Stimulated activated CD4-positive, alpha-beta T cell treated with anti-CD3 and anti-CD28 coated beads, Interleukin-1b, Interleukin-23, amount 100 ng/mL, for 1 hour (primary cell): ENCODE measurements at places on chromosomes 4 and X.

DNA sequence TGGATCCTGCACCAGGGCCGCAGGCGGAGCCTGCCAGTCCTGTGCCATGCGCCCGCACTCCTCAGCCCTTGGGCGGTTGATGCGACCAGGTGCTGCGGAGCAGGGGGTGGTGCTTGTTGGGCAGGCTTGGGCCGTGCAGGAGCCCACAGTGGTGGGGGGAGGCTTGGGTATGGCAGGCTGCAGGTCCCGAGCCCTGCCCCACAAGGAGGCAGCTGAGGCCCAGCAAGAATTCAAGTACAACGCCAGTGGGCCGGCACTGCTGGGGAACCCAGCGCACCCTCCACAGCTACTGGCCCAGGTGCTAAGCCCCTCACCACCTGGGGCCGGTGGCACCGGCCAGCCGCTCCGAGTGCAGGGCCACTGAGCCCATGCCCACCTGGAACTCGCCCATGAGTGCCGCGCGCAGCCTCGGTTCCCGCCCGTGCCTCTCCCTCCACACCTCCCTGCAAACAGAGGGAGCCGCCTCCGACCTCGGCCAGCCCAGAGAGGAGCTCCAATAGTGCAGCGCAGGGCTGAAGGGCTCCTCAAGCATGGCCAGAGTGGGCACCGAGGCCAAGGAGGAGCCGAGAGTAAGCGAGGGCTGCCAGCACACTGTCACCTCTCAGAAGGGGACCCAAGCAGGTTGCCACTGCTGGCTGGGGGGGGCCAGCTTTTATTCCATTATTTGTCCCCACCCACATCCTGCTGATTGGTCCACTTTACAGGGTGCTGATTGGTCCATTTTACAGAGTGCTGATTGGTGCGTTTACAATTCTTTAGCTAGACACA is 339.0 kb upstream of the KLF3 start:
- no peak for DNase-seq

DNA sequence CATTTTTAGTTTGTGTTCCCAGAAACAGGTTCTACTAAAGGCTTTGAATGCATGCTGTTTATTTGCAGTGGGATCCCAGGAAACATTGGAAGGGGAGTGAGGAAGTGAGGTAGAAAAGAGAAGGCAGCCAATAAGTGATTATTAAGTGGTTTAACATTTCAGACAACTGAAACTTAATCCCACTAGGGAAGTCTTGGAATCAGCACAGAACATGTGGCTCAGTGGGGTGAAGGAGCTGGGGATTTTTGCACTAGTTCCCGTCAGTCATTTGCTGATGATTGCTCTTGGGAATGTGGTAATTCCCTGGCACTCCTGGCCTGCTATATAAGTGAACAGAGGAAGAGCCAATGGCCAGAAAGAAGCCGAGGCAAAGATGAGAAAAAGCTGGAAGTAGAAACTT is 1053.0 kb upstream of the IGFBP7 start:
- DNase-seq, result no peak

DNA sequence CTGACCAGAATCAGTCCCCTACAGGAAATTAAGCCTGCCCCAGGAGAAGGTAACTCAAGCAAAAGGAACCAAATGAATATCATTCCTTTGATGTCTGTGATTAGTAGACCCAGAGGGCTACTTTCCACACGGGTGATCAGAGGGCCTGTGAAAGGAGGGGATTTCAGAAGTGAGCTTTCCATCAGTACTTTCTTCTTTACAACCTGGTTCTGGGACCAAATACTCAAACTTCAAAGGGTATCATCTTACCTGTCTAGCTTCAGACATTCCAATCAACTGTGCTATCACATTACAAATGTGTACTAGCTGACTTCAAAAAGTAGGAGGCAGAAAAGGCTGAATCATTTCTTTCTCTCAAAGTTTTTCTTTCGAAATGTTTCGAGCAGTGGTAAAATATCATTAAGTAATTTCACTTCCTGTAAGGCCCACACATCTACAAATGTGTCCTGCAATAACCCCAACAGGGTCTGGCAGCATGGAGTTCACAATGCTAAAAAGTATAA is 23.9 kb downstream of the ACSL4 start:
- DNase-seq, result no peak

DNA sequence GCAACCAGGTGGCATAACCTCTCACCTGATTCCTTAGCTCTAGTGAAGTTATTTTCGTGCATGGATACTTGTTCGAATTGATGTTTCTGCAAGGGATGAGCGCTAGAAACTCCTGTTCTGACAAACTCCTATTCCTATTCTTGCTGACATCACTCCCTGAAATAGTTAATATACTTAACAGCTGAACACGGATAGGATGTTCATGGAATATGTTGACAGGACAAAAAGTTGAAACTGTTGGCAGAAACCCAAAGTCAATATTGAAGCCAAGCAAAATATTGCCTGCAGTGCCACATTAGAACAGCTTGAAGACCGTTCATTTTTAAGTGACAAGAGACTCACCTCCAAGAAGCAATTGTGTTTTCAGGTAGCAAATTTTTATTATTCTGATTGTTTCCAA is at the start of gene KLKB1:
KLKB1 (plus strand) TSS at position 287 of the 400 bp plus-strand sequence. CDS start 689 bp downstream, outside the sequence.
- no peak for DNase-seq

DNA sequence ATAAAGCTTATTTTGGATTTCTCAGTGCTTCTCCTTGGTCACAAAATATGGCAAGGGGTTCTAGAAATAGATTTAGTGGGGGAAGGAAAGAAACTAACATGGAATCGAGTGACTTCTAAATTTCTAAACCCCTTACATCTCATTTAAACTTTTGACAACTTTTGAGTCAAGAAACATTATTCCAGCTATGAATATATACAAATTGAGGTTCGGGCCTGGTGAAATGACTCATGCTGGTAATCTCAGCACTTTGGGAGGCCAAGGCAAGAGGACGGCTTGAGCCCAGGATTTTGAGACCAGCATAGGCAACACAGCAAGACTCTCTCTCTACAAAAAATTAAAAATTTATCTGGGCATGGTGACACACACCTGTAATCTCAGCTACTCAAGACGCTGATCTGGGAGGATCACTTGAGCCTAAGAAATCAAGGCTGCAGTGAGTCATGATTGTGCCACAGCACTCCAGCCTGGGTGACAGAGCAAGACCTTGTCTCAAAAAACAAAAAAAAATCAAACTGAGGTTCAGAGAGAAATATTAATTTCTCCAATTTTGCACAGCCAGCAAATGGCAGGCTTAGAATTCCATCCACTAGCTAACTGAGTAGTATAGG is 99.8 kb downstream of the ANXA3 start:
- DNase-seq, result no peak

DNA sequence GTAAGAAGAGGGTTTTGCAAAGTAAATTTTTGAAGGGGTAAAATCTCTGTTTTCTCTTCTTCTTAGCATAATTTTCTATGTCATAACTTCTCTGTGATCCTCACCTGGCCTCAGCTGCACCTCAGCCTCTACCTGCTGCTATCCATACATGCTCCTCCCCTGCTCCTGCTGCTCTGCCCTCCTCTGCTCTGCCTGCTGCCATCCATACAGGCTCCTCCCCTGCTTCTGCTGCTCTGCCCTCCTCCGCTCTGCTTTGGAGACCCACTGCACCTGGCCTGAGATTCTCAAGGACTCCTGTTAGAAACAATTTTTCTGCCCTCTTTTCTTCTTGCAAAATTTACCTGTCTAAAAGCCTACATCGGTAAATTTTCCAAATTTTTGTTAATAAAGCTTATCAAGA is 388.6 kb upstream of the PITX2 start:
- no peak for DNase-seq

DNA sequence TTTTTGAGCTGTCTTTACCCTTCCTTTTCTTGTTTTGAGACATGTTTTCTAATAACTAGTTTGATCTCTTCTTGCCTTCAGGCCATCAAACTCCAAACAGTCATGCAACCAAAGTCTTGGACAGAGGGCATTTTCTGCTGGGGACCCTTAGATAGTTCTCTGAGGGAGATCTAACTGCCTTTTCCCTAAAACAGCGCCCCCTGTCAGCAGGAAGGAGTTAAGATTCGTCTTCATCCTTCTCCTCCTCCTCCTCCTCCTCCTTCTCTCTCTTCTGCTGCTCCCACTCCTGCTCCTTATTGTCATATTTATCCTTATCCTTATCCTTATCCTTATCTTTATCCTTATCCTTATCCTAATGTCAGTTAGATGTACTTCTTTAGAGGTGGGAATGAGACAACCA is 417.2 kb downstream of the TRAM1L1 start:
- no peak for DNase-seq

- no peak for DNase-seq
Observed at GRCh38 chr4:159337041-159337440, 234.2 kb downstream of the RAPGEF2 start.

DNA sequence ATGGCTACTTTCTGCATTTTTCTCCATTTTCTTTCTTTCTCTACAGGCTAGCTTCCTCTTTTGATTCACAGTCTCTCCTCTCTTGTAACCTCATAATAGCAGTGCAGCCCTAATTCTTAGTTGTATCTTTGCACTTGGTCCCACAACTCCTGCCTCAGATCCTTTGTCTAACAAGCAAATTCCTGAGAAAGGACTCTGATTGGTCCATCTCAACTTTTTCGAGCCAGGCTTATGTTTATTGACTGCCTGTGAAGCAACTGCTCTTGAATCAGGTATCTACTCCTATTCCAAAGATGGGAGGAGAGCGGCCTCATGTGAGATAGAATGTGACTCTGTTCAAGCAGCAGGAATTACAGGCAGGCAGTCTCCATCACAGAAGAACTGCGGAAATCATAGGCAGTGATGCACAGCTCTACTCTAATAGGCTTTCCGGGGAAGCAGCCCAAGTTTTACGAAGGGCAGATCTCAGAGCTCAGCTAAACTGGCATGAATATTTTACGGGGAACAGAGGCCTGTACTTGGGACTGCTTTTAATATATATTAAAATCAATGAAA is 123.5 kb downstream of the GABRB1 start:
- DNase-seq, result no peak

DNA sequence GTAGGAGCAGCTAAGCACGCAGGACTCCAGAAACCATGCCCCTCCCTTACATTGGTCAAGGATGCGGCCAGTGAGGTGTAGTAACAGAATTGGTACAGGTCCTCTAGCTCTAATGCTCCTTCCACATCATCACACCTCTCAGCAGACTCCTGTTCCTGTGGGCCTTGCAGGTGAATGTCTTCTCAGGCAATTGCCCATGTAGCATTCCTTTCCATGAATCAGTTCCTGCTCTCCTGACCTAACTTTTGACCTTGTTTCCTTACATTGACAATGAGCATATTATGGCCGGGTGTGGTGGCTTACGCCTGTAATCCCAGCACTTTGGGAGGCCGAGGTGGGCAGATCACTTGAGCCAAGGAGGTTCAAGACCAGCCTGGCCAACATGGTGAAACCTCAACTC is 31.3 kb downstream of the MAP7D3 start:
- DNase-seq, result no peak

- no peak for DNase-seq
Observed at GRCh38 chr4:167428156-167428555, 193.9 kb upstream of the SPOCK3 start.

GRCh38 chr4:109041463-109042360 is 260.7 kb downstream of the COL25A1 start:
- no peak for DNase-seq

DNA sequence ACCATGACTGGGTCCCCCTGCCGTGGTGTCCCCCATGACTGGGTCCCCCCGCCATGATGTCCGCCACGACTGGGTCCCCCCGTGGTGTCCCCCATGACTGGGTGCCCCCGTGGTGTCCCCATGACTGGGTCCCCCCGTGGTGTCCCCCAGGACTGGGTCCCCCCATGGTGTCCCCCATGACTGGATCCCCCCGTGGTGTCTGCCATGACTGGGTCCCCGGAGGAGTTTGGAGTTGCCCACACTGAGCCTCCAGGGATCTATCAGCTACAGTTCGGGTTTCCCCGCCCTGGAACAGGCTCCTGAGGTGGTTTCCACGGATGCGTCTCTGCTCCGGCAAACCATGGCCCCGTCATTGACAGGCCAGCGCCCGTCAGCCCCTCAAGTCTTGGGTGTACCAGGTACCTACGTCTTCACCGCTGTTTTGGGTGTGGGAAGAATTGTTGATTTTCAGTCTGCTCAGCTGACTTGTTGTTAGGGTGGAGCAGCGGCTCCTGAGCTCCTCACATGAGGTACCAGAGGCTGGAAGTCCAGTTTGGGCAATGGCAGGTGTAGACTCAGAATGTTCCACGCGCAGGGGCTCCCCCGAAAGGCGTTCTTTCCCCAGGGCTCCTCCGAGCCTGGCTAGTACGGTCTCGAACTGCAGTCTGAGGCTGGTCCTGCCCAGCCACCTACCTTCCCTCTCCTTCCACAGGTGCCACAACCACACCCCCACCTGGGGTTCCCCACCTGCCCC is 8.3 kb upstream of the PDE6B start:
- no peak for DNase-seq

- no peak for DNase-seq
Observed at GRCh38 chr4:82754513-82755165, 44.0 kb downstream of the SCD5 start.

GRCh38 chrX:45196701-45197100 is 4.0 kb downstream of the DIPK2B start:
- no peak for DNase-seq

DNA sequence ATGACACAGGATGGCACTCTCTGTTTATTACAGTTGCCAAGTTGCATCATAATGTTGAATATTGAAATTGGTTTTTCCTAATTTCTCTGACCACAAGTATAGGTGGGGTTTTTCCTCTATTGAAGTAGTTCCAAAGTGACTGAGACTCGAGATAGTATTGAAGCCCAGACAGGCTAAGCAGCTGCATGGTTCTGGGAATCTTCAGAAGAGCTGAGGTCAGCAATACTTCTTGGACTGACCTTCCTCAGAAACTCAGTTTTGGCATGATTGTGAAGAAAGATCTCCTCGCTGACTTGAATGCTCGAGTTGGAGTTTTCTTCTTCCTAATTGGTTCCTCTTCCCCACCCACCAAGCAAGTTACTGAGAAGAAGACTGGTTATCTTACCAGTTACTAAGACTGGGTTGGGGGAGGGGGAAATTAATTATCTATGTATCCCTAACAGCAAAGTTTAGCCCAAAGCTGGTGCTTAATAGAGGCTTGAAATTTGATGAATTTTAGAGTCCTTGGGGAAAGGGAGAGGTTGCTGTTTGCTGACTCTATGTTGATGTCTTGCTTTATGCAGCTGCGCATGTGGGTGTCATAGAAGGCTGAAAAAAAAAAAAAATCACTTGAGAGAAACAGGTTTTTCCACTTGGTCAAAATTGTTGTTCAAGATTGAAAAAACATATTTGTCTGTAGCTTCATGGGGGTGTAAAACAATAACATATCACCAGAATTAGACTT is 91.1 kb downstream of the P2RY10 start:
- no peak for DNase-seq

DNA sequence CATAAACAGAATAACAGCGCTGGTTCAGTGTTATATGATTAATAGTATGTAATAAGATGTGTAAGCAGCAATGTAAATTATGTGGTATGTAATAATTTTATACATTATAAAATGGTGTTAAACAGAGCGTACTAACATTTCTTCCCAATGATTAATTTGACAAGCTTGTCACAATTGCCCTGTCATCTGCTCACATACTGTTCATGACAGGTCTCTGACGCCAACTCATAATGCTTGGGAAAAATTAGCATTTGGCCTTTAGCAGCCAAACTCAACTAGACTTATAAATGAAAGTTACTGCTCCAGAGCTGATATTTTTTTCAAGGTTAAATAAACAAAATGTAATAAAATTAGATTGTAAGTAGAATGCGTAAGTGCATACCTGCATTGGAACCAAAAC is 246.8 kb downstream of the TRAM1L1 start:
- DNase-seq, result no peak

GRCh38 chr4:47374477-47374876 is 89.0 kb downstream of the COMMD8 start:
- no peak for DNase-seq
